ENCODE measurements at places on chromosomes 6 and 20.

GRCh38 chr6:170075659-170076223 is 215.1 kb downstream of the DLL1 start:
- DNase-seq, result no peak

- no peak for DNase-seq
These were observed 21.8 kb downstream of the CTCFL start for GRCh38 chr20:57503035-57503658.

DNA sequence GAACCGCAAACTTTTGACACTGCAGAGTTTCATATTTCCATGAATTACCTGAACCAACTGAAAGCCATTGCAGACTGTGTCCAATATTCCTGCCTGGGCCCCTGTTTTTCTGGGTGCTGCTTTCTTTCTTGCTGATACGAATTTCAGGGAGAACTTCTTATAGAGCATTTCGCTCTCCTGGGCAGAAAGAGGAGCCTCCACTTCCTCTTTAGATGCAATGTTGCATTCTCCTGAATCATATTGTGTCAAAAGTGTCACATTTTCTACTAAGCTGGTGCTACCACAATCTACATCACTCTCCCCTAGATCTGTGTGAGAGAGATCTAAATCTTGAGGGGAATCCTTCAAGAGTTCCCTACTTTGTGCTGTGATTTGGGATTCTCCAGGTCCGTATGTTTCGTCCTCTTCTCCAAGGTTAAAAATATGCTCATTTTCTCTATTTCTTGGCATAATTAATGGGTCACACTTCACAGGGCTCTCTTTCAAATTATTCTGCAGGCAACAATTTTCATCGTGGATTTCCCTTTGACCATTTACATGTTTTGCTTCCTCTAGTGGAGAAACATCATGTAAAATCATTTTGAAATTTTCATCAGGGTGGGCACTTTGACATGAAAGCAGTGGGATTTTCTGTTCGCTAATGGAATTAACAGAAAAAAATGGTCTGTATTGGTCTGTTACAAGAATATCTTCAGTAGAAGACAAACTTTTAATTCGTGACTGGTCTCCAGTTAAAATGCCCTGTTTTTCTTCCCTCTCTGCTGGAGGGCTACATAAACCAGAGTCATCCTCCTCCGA is 102.3 kb downstream of the DST start:
- peak; percentile 39 for DNase-seq

GRCh38 chr20:32113591-32114260 is 4.2 kb downstream of the TM9SF4 start:
- DNase-seq, result no peak

DNA sequence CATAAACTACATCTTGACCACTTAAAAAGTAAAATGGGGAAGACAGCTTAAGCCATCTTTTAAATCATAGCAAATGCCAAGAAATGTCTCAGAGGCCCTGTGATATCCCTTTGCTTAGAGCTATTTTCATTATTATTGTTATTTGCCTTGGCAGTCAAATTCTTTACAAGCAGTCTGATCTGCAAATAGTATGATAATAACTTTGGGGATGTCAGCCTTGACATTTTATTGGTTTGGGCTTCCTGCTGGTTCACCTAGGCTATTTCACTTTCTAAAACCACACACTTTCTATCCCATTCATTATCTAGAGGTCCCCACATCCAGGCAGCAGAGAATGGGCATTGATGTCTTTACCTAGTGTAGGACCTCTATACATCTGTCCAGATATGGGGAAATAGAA is 125.1 kb downstream of the PDE7B start:
- no peak for DNase-seq

GRCh38 chr6:13163161-13163944 is 165.0 kb downstream of the TBC1D7 start:
- DNase-seq, result no peak

- DNase-seq, result no peak
These were observed 75.4 kb downstream of the GRM4 start for GRCh38 chr6:34070315-34071135.

- DNase-seq, result no peak
These were observed 2.0 kb downstream of the LRRC1 start for GRCh38 chr6:53796791-53797190.

DNA sequence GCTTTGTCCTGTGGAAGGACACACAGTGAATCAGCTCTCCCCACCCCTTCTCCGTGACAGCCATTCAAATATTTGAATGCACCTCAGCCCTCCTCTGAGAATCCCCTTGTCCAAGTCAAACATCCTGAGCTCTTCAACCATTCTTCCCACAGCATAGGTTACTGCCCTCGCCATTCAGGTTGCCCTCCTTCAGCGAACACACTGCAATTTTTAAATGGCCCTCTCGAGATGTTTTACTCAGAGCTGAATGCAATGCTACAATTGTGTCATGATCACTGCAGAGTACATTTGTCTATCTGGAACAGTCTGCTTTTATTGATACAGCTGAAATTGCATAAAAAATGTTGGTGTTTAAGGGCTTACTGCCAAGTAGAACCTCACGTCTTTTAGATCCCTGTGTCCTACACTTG is 48.9 kb downstream of the SLC2A12 start:
- DNase-seq, result no peak

All from right kidney (tissue), 9 donors.